ENCODE measurements at places on chromosomes 2 and 18.

DNA sequence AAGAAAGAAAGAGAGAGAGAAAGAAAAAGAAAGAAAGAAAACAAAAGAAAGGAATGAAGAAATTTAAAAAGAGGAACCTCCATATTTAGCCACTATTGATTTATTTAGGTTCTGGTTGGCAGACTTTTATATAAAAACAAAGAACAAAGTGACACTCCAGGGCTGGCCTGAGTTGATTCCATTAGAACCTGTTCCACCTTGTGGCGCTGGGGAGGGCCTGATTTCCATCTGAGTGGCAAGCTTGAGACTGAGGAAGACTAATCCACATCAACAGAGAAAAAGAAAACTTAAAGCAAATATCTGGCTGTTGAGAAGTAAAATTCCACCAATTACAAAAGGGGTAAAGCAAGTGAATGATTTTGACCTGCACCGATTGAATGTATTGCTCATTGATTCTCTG is 345.3 kb downstream of the EN1 start:
- DNase-seq, result no peak

GRCh38 chr18:76449111-76449453 is 46.0 kb downstream of the ZNF516 start:
- no peak for DNase-seq

DNA sequence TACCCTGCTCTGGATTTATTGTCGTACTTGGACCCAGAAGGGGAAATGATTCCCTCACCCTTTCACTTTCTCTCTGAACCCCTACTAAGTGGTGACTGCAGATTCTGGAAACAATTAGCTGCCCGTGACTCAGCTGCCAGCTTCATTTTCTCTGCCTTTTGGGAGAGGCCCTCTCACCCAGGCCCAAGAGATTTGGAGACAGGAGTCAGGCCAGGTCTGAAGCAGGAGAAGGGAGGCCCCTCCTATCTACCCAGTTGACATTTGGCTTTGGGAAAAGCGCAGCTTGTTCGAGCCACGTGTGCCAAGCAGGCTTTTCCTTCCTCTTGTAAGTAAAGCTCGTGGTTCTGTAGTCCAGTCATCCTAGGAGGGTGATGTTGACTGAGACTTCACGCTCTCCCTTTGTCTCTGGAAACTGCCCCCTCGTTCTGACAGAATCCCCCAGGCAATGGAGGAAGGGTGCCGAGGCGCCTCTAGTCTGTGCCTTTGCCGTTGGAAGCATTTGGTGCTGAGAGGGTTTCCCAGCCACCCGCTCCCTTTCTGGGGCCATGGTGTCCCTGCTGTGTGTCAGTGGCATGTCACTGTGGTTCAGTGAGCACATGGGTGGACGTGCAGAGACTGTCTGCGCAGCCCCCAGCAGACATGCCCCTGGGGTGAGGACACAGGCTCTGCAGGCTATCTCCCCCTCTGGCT is 8.6 kb downstream of the OXER1 start:
- DNase-seq, result no peak

- no peak for DNase-seq
Measured at GRCh38 chr18:55893948-55894347, 306.0 kb upstream of the TCF4 start.
